ENCODE measurements at places on chromosomes 6 and 20. TPM values are rescaled to one million over a fixed set of nuclear protein-coding genes. Genes with fewer than 3 reads are reported as not detected.
A peak's percentile ranks its signal among the peaks of the same experiment; 100 is the strongest.

- H3K4me1 ChIP-seq: no peaks in the 10 kb centered on the region
- no peaks in the 10 kb centered on the region for H3K36me3 ChIP-seq
- no peak for DNase-seq
- no peak overlapping the region for H3K4me3 ChIP-seq
- H3K27ac ChIP-seq: no peak overlapping the region
These were observed 62.9 kb upstream of the ARG1 start for GRCh38 chr6:131510094-131510493.

DNA sequence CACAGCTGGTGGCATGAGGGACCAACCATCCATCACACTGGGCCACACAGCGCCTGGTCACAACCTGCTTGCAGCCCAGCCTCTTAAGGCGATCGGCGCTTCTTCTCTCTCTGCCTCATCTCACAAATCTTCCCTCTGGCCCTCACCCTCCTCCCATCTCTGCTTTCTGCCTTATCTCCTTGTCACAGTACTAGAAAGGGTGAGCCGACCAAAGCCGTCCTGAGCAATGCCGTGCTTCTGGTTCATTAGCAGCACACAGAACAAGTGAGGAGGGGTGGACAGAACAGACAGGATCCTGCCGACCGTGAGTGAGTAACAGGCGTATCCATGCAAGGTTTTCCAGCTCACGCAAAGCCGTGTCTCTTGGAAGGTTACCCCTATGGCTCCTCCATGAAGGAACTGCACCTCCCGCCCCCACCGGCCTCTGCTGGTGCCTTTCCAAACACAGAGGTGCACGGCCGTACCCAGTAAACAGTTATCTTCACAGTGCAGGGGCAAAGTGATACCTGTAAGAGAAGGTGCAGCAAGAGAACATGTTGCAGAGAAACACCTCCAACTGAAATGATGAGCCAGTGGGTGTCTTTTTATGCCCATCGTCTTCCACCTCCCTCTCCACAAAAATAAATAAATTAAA is 331.7 kb downstream of the FARS2 start:
- H3K4me1 ChIP-seq: no peaks in the 10 kb centered on the region
- no peak overlapping the region for H3K4me3 ChIP-seq
- DNase-seq: no peak

RFX6 gene
- total RNA-seq: not detected

DNA sequence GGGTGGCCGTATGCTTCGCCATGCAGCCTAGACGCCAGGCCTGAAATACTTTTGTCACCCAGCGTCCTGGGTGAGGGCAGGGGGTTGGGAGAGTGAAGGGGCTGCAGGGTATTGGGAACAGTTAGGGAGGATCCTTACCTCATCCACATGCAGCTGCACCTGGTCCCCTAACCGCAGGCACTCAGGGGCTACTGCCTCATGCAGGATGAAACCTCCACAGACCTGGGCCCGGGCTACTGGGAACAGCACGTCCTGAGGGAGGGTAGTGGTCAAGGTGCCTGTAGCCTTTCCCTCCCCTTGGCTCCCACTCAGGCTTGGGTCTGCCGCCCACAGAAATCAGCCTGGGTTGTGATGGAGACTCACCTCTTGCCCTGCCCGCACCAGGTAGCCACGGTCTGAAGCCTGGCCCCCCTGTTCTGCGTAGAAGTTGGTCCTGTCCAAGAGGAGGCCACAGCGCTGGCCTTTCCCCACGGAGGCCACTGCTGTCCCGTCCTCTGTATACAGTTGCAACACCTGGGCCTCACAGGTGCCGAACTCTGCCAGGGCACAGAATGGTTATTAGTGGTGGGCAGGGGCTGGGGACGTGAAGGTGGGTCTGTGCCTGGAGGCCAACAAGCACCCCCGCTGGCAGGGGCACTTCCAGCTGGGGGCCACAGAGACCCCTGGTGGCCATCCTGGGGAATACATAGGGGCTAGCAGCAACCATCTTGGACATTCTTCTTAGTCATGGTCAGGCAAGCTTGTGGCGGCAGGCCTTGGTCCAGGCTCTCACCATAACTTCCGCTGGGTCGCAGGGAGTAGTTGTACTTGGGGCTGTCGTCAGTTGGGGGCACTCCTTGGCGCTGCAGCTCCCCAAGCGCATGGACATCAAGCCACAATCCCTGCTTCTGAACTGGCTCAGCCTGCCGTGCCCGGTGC is 8.6 kb downstream of the AARS2 start:
- H3K36me3 ChIP-seq: peaks cover 88% of the 10 kb centered on the region
- H3K27me3 ChIP-seq: no peaks in the 10 kb centered on the region
- no peaks in the 10 kb centered on the region for H3K4me1 ChIP-seq
- no peak overlapping the region for H3K27ac ChIP-seq
- no peak overlapping the region for H3K4me3 ChIP-seq

DNA sequence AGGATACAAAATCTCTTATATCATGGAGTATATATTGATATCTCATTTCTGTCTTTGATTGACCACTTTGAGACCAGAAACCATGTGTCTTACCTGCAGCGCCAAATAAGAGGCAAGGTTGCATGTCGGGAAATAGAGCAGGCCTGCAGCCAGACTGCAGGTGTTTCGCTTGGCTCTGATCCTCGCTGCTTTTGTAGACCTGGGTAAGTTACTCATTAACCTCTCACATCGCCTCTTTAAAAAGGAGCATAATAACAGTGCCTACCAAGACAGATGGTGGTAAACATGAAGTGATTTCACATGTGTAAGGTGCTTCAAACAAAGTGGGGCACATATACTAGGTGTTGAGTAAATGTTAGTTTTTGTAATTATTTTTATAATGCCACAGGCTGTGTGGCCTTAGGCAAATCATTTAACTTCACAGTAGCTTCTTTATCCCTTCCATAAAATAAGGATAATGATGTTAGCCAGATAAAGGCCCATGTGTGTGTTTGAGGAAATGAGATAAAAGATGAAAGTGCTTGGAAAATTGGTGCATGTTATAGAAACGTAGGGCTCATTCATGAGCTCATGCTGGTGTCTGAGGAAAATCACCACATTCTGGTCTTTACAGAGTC is 248.8 kb upstream of the MAP3K7 start:
- no peak overlapping the region for H3K27ac ChIP-seq
- no peaks in the 10 kb centered on the region for H3K27me3 ChIP-seq
- no peak for DNase-seq
- no peaks in the 10 kb centered on the region for H3K4me1 ChIP-seq
- no peak overlapping the region for H3K4me3 ChIP-seq

DNA sequence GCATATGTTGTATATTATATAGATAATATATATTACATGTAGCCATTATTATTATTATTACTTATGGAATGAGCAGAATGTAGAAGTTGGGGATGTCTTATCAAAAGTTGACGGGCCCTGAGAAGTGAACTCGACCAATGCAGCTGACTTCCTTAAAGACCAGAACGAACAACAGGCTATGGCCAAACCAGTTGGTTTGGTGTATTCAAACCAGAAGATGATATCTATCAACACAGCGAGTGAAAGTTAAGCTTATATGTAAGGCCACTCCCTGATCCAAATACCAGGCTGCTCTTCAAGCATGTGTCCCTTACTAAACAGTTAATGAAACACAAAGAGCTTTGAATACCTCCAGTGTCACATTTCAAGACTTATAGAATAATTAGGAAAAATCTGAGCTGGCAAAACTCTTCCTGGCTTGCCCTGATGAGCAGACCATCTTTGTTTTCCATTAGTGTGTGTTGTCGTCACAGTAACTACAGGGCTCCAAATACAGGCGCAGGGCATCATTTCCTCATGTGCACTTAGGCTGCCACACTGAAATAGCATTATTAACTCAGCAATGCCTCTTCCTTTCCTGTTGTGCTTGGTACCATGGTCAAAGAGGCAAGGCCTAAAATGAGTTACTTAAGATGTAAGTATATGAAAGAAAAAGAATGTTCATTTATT is 6.6 kb downstream of the FILIP1 start:
- no peak overlapping the region for H3K4me3 ChIP-seq
- H3K4me1 ChIP-seq: no peaks in the 10 kb centered on the region
- no peaks in the 10 kb centered on the region for H3K36me3 ChIP-seq
- no peak overlapping the region for H3K27ac ChIP-seq

RAB32 gene
- total RNA-seq: 88.6 TPM

GRCh38 chr6:69887026-69887425 is 20.7 kb downstream of the COL19A1 start:
- no peak overlapping the region for H3K4me3 ChIP-seq
- H3K4me1 ChIP-seq: no peaks in the 10 kb centered on the region
- H3K27me3 ChIP-seq: no peaks in the 10 kb centered on the region
- DNase-seq: no peak
- no peaks in the 10 kb centered on the region for H3K36me3 ChIP-seq

- no peak overlapping the region for H3K4me3 ChIP-seq
- H3K36me3 ChIP-seq: no peaks in the 10 kb centered on the region
- H3K27ac ChIP-seq: no peak overlapping the region
- peaks cover 51% of the 10 kb centered on the region for H3K27me3 ChIP-seq
These were observed 24.9 kb upstream of the SULF2 start for GRCh38 chr20:47810116-47810677.

- no peak overlapping the region for H3K4me3 ChIP-seq
- no peak overlapping the region for H3K27ac ChIP-seq
- H3K27me3 ChIP-seq: peaks cover 17% of the 10 kb centered on the region
- H3K4me1 ChIP-seq: no peaks in the 10 kb centered on the region
These were observed 35.8 kb upstream of the YWHAB start for GRCh38 chr20:44849703-44850102.

DNA sequence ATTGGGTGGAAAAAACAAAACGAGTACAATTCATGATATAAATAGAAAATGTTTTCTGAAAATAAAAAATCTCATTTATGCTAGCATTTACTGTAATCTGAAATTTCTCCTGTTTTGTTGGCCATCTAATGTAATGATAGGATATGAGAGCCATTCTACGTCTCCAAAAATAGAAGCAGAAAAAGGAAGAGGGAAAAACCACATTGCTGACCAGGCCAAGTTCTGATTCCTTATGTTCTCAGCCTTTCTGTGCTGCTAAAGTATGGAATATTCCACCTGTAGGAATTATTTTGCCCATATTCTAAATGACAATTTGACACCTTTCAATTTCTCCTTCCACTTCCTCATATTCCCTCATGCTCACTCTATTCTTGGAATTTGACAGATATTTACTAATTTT is 110.2 kb downstream of the TBXT start:
- H3K27ac ChIP-seq: no peak overlapping the region
- no peaks in the 10 kb centered on the region for H3K27me3 ChIP-seq
- H3K4me1 ChIP-seq: no peaks in the 10 kb centered on the region
- H3K36me3 ChIP-seq: no peaks in the 10 kb centered on the region

ENPP3 gene
- total RNA-seq: 0.05 TPM

GRCh38 chr6:151652325-151652724 is 155.2 kb upstream of the ESR1 start:
- no peaks in the 10 kb centered on the region for H3K36me3 ChIP-seq
- H3K27ac ChIP-seq: no peak overlapping the region
- H3K4me1 ChIP-seq: no peaks in the 10 kb centered on the region
- no peaks in the 10 kb centered on the region for H3K27me3 ChIP-seq
- DNase-seq: no peak

GRCh38 chr6:35916056-35916455 is 4.8 kb downstream of the SRPK1 start:
- no peak overlapping the region for H3K4me3 ChIP-seq
- no peaks in the 10 kb centered on the region for H3K27me3 ChIP-seq
- peaks cover 13% of the 10 kb centered on the region for H3K4me1 ChIP-seq
- DNase-seq: no peak
- peaks cover 40% of the 10 kb centered on the region for H3K36me3 ChIP-seq

ATG5 gene
- 68.7 TPM for total RNA-seq

CDSN gene
- total RNA-seq: not detected

RIPOR2 gene
- 4.5 TPM for total RNA-seq

- no peaks in the 10 kb centered on the region for H3K27me3 ChIP-seq
- H3K4me3 ChIP-seq: no peak overlapping the region
- no peak for DNase-seq
- H3K27ac ChIP-seq: no peak overlapping the region
These were observed 348.1 kb downstream of the THBS2 start for GRCh38 chr6:168905451-168906090.

SIM1 gene
- 1.1 TPM for total RNA-seq

DNA sequence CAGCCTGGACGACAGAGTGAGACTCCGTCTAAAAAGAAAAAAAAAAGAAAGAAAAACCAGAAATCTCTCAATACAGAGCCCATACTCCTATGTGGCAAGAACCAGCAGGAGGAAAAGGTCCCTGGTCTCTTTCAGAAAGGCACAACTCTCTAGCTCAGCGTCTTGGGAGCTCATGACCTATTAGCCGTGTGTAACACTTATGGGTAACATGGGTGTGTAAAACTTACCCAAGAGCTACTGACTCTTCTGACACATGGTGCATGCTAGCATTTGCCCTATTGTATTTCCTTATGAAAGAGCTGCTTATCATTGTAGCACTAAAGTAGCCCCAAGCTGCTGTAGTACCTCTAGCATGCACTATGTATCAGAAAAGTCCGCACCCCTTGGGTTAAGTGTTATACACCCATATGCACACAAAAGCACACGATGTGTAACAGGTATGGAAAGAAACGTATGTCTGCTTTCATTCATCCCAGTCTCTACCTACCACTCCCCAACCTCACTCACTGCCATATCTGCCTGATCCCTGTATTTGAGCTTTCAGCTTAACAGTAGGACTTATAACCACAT is 85.4 kb downstream of the ZMYND8 start:
- peaks cover 33% of the 10 kb centered on the region for H3K36me3 ChIP-seq
- peaks cover 31% of the 10 kb centered on the region for H3K4me1 ChIP-seq
- H3K27ac ChIP-seq: no peak overlapping the region

DNA sequence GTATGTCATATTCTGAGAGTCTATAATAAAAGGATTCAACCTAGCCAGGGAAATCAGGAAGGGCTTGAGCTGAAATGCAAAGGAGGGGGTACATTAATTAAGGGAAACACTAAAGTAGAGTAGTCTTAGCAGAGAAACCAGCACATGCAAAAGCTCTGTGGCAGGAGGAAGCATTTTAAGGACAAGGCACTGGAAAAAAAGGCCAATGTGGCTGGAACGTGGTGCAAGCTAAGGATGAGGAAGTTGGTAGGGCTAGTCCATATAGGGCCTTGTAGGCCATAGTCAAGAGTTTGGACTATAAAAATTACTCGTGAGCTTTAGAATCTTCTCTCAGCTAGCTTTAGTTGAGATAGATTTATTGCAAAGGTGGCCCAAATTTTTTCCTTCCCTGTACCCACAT is 75.2 kb upstream of the TOP1 start:
- no peaks in the 10 kb centered on the region for H3K27me3 ChIP-seq
- DNase-seq: no peak
- no peaks in the 10 kb centered on the region for H3K36me3 ChIP-seq
- H3K27ac ChIP-seq: no peak overlapping the region

GRCh38 chr20:48338717-48339116 is 489.1 kb downstream of the PREX1 start:
- H3K4me3 ChIP-seq: no peak overlapping the region

DEFB110 gene
- not detected for total RNA-seq

GRCh38 chr6:124438546-124439065 is 523.6 kb upstream of the RNF217 start:
- H3K27ac ChIP-seq: no peak overlapping the region
- H3K27me3 ChIP-seq: no peaks in the 10 kb centered on the region
- no peaks in the 10 kb centered on the region for H3K36me3 ChIP-seq
- no peak for DNase-seq

TOX2 gene
- 6.2 TPM for total RNA-seq

- no peak for DNase-seq
- H3K36me3 ChIP-seq: no peaks in the 10 kb centered on the region
- H3K4me1 ChIP-seq: no peaks in the 10 kb centered on the region
- no peaks in the 10 kb centered on the region for H3K27me3 ChIP-seq
- H3K4me3 ChIP-seq: no peak overlapping the region
These were observed 6.9 kb upstream of the SAMD3 start for GRCh38 chr6:130229645-130230044.

GRCh38 chr6:15879371-15880261 is 216.8 kb upstream of the DTNBP1 start:
- H3K4me1 ChIP-seq: peaks cover 36% of the 10 kb centered on the region
- DNase-seq: peak; percentile 79
- no peaks in the 10 kb centered on the region for H3K36me3 ChIP-seq
- H3K27ac ChIP-seq: peak overlapping the region; percentile 27
- H3K4me3 ChIP-seq: no peak overlapping the region

Data from SJSA1 (cell line).